ENCODE measurements at places on chromosomes 4 and X.
A peak's percentile ranks its signal among the peaks of the same experiment; 100 is the strongest.

GRCh38 chr4:119939071-119939995, 127.3 kb downstream of the MAD2L1 start:
- DNase-seq, result no peak

- no peak for DNase-seq
Measured at GRCh38 chrX:115584696-115585095, 23.7 kb downstream of the PLS3 start.

- no peak for DNase-seq
Measured at GRCh38 chrX:11509786-11510185, 155.9 kb downstream of the ARHGAP6 start.

- peak; percentile 2 for DNase-seq
Measured at GRCh38 chr4:94181815-94182214, 25.9 kb upstream of the SMARCAD1 start.

DNA sequence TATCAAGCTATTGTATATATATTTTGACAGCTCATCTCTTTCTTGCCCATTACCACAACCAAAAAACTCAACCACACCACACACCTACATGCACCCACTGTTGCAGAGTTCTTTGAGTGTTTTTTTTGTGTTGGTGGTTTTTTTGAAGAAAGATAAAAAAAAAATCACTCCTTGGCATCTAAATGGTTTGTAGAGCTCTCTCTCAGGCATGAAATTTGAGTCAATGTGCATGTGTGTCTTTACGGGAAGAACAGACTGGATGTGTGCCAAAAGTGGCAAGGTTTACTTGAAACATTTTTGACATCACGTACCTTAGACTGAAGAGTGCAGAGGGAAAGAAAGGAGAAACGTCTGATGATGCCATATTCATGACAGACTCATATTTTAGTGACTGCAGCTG, 154.2 kb downstream of the FHIP1A start:
- no peak for DNase-seq

- no peak for DNase-seq
Measured at GRCh38 chr4:124017185-124017785, 620.7 kb downstream of the SPRY1 start.

DNA sequence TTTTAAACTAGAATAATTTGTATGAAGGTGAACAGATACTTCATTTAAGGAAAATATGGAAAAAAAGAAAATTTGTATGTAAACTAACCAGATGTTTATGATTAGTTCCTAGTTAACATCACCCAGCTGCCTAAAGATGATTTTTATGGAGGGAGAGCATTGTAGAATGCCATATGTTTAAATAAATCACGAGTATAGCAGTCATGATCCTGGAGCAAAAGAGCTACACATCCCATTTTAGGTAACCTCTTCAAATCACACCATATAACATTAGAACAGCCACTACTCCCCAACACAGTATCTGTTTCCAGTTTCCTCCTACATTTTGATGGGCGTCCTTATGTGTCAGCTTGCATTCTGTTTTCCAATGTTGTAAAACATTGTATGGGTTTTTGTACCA, 571.9 kb upstream of the FAM241A start:
- no peak for DNase-seq

GRCh38 chr4:120672076-120672475, 250.4 kb downstream of the PRDM5 start:
- DNase-seq, result peak; percentile 34

DNA sequence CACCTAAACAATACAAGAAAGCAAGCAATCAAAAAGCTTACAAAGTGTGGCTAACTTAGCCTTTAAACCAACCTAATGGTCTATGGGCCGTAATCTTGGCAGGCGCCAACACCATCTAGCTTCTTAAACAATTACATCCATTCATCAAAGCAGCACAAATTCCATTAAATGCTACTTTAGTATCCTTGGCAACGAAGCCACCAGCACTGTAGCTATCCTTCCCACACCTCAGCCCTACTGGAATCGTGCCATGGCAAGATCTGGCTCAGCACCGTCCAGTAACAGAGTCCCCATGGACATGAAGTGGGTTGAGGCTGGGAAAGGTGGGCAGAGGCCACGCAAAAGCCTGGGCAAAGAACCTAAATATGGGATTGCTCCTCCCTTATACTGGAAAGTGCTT, 91.6 kb upstream of the MAP3K15 start:
- DNase-seq, result no peak

DNA sequence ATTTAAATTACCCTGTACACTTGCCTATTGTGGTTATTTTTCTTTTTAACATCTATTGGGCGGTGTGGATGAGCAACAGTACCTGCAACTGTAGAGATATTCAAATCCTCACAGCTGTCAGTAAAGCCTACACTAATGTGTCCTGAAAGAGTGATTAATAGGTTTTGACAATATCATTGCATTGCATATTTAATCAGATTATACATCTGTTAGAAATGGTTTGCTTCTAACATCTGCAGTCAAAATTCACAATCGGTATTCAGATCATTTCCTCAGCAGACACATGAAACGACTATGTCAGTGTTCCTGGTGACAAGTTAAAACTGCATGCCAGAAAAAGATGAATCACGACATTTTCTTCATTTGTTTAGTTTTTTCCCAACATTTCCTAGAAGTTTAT, 254.6 kb upstream of the EPHA5 start:
- no peak for DNase-seq

DNA sequence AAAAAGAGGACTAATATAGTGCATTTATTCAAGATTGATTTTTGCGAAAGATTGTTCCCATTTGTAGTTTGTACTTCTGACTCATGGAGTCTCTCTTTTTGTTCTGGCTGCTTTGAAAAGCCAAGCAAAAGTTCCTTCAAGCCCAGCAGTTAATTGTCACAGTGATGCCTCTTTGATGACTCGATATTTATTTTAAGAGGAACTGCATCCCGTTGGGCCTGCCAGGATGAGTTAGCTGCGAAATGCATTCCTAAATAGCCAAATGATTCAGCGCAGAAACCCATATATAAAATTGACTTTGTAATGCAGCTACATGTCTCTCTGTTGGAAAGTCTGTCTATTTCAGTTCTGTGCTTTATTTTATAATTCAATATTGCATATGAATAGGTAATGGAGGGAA, 295.1 kb downstream of the GBA3 start:
- DNase-seq, result no peak

DNA sequence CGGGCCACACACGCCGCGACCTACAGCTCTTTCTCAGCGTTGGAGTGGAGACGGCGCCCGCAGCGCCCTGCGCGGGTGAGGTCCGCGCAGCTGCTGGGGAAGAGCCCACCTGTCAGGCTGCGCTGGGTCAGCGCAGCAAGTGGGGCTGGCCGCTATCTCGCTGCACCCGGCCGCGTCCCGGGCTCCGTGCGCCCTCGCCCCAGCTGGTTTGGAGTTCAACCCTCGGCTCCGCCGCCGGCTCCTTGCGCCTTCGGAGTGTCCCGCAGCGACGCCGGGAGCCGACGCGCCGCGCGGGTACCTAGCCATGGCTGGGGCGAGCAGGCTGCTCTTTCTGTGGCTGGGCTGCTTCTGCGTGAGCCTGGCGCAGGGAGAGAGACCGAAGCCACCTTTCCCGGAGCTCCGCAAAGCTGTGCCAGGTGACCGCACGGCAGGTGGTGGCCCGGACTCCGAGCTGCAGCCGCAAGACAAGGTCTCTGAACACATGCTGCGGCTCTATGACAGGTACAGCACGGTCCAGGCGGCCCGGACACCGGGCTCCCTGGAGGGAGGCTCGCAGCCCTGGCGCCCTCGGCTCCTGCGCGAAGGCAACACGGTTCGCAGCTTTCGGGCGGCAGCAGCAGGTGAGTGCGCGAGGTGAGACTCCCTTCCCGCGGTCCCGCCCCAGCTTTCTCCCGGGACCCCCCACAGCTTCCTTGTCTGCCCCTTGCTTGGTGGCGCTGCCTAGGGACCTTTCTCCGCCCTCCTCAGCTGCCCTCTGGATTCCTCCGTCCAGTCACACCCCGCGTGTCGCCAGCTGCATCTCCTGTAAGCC, 678 bp downstream of the BMP3 start:
- DNase-seq, result no peak

DNA sequence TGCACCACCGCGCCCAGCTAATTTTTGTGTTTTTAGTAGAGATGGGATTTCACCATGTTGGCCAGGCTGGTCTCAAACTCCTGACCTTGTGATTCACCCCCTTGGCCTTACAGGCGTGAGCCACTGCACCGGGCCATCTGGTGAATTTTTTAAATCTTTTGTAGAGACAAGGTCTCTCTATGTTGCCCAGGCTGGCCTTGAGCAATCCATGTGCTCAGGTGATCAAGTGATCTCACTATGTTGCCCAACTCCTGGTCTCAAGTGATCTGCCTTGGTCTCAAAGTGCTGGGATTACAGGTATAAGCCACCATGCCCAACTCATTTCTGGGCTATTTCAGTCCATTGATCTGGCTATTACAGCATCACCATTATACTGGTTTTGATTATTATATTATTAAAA, 22.2 kb upstream of the GALNT7 start:
- DNase-seq, result no peak

DNA sequence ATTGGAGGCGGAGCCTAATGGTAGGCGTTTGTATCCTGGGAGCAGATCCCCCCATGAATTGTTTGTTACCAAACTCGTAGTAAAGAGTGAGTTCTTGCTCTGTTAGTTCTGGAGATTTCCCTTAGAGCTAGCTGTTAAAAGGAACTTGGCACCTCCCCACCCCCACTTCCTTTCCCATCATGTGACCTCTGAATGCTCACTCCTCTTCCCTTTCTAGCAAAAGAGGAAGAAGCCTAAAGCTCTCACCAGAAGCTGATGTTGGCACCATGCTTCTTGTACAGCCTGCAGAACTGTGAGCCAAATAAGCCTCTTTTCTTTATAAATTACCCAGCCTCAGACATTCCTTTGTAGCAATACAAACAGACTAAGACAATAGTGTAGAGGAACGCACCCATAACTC, 13.8 kb upstream of the ATOH1 start:
- DNase-seq, result no peak

GRCh38 chr4:150063128-150063527, 15.1 kb upstream of the DCLK2 start:
- DNase-seq, result no peak

DNA sequence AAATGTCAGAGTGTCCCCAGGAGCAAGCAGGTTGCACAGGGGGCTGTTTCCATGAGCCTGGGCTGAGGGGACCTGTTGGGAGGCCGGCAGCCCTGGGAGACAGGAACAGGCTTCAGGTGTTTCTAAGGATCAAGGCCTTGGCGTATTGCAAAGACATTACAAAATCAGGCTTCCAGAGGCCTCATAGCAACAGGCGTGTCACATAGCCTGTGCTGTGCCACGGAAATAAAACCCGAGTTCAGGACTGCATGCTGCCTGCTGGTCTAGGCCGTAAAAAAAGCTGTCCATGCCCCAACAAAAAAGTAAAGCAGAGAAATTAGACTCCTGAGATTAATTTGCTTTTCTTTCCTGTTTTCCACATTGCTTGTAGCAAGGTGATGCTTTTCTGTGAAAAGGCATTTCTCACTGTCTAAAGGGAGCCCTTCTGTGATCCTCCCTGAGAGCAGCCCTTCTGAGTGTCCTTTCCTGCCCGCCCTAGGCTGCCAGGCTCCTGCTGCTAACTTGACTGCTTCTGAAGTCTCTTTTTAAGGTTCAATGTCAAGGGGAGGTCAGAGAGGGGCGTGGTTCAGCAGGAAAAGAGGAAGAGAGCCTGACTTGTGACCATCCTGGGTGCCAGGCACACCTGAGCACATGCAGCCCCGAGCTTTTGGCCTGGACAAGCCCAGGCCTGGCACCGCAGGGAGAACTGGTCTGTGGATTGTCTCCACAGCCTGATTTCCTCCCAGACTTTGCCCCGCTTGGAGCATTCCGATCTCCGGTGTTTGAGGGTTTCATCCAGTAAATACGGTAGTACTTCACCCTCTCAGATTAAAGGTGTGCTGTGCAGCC, 21.3 kb downstream of the SHROOM2 start:
- DNase-seq, result no peak

- DNase-seq, result no peak
Measured at GRCh38 chr4:46656071-46656470, 253.0 kb downstream of the COX7B2 start.

DNA sequence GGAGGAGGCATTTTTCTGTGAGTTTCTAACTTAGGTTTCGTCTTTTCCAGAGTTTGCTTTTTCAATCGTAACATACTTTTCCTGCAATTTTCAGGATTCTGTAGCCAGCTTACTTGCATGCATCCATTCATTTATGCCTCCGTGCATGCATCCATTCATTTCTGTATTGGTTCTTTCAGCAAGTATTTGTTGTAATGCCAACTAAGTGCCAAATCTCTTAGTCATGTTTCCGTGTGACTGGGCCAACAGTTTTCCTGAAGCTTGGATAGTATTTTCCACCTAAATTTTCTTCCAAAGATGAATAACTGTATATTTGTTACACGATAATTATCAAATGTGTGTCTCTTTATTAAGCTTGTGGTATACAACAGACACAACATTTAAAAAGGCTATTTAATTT, 41.5 kb downstream of the CBLL2 start:
- DNase-seq, result peak; percentile 50

DNA sequence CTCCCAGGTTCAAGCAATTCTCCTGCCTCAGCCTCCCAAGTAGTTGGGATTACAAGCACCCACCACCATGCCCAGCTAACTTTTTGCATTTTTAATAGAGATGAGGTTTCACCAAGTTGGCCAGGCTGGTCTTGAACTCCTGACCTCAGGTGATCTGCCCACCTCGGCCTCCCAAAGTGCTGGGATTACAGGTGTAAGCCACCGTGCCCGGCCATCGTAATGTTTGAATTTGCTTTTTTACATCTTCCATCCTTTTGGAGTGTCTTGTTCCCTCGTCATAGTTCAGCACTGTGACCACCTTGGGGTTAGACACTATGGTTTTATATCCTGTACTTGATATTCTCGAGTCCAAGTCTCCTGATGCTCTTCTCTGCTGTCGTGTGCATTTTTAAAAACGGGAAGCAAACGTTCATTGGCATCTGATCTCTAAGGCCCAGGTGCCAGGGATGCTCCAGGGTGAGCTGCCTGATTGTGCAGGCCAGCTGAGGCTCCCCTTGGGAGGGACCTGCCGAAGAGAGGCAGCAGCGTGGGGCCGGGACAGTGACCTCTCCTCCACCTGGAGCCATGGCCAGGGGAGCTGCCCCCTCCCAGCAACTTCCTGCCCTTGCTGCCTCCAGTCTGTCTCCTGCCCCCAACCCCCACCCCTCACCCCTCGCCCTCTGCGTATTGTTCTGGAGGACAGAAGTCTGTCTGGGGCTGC, 16.7 kb downstream of the DGKQ start:
- DNase-seq, result no peak

DNA sequence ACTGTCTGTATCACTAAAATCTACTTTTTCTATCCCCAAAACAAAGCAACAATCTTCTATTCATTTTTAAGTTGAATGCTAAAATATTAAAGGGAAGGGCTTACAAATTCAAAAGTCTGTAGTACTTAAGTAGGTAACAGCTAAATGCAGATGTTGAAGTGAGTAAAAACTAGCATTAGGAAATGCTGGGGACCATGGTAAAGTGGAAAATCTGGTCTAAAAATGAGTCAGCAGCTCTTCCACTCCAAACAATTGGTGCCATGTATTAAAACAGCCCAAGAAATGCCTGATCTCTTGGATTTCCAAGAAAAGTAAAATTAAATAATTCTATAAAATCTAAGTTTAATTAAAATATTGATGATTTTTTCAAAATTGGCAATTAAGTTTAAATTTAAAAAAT, 73.3 kb upstream of the PPP3CA start:
- no peak for DNase-seq

- DNase-seq, result no peak
Measured at GRCh38 chr4:143282211-143282707, 54.4 kb upstream of the GAB1 start.
